Muscle of back (tissue), 13 donors: ENCODE measurements at places on chromosomes 5 and 9. TPM values are rescaled to one million over a fixed set of nuclear protein-coding genes. Genes with fewer than 3 reads are reported as not detected.

Gene ARID3C
- 0.24 TPM for polyA plus RNA-seq

Gene GMCL2
- not detected for polyA plus RNA-seq

Gene VLDLR
- polyA plus RNA-seq, result 26.9 TPM

Gene FAM53C
- polyA plus RNA-seq, result 30.0 TPM

Gene NDUFA8
- 66.1 TPM for polyA plus RNA-seq

Gene SLC31A1
- 11.1 TPM for polyA plus RNA-seq

Gene ASTN2
- 5.5 TPM for polyA plus RNA-seq

Gene TERT
- not detected for polyA plus RNA-seq

Gene TMC1
- polyA plus RNA-seq, result 0.96 TPM

Gene CDK7
- polyA plus RNA-seq, result 25.1 TPM

Gene FGF1
- 9.1 TPM for polyA plus RNA-seq

Gene TCF7
- 2.5 TPM for polyA plus RNA-seq

Gene GAS1
- 71.4 TPM for polyA plus RNA-seq

Gene RLN2
- polyA plus RNA-seq, result 1.4 TPM

Gene OR1J2
- polyA plus RNA-seq, result not detected

Gene PFN3
- polyA plus RNA-seq, result not detected

Gene SAXO1
- polyA plus RNA-seq, result 0.12 TPM

Gene LCN2
- polyA plus RNA-seq, result 0.86 TPM
